ENCODE measurements at places on chromosomes 13 and 19.

GRCh38 chr13:85503797-85504196 lies 295.4 kb downstream of the SLITRK6 start:
- no peak for DNase-seq

DNA sequence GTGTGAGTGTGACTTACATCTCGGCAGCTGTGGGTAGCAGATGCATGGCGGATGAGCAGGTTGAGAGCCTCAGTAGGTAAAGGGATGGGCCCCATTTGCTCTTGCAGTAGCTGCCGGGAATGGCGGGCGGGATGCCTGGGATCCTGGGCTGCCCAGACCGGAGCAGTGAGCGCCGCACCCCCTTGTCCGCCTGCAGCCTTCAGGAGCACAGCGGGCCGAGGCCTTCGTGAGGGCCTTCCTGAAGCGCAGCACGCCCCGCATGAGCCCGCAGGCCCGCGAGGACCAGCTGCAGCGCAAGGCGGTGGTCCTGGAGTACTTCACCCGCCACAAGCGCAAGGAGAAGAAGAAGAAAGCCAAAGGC lies 4.1 kb downstream of the POP4 start:
- DNase-seq: no peak

- DNase-seq: no peak
Measured at GRCh38 chr13:51815848-51816247, 11.9 kb upstream of the DHRS12 start.

GRCh38 chr19:51364200-51365106 lies 1.7 kb downstream of the ETFB start:
- DNase-seq: no peak

DNA sequence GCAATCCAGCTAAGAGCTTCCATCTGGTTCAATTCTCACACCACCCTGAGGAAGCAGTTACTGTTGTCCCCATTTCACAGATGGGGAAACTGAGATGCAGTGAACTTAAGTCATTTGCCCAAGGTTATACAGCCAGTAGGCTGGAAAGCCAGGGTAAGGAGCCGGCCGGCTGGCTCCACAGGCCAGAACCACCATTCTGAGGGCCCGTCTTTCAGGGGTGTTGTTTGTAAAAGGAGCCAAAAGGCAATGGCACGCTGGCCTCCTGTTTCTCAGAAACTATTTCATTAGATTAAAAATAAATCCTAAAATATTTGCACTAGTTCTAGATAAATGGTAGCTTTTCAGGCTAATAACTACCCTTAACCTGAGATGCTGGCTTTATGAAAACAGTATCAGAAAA lies 114.9 kb downstream of the CRYL1 start:
- no peak for DNase-seq

DNA sequence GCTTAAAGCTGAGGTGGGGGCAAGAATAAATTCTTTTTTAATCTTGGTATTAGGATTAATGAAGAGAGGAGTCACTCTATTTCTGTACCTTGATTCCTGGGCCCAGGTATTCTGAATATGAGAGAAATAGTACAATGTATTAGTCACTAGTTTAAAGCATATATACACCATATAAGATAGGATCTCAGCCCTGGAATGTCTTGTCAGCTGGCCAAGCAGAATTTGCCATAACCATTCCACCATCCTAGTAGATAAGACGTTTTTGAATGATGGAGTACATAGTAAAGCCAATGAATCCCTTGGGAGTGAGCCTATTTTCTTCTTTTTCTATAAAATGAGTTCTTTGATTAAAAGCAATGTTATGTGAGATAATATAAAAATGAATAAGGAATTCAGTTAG lies 55.6 kb downstream of the UFM1 start:
- no peak for DNase-seq

DNA sequence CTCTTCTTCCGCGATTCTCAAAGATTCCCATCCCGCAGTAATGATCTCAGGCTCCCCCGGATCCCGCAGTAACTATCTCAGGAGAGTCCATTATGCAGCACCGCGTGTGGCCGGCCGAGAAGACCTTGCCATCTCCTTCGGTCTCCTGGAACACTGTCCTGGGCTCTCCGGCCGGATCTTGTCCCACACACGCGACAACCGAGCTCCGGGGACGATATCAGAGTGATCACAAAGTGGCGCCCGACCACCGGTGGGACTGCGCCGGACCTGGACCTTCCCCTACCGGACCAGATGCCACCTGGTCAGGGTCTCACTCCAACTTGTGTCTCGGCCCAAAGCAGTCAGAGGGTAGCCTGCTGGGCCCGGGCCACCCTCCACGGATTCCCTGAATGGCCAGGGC lies 24.0 kb downstream of the MAN2B1 start:
- no peak for DNase-seq

- DNase-seq: no peak
Measured at GRCh38 chr19:38946229-38947010, 15.7 kb downstream of the MRPS12 start.

DNA sequence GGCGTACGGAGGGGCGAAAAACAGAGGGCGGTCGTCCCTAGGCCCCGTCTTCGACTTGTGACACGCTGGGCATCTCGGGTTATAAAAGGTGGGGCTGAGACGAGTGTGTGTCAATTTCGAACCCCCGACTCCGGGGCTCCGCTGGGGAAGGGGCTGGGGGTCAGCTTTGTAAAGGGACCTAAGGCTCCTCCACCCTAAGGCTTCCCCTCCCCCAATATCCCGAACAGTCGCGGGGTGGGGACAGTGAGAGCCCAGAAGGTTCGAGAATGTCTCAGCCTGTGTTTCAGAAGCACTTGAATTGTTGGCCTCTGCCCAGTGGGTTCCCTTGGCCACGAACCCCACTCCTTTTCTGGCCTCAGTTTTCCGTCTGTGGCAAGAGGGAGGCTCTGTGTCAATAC lies 450 bp downstream of the SELENOW start:
- no peak for DNase-seq

GRCh38 chr19:50803633-50804419 lies 13.6 kb downstream of the ACP4 start:
- no peak for DNase-seq

GRCh38 chr13:79901336-79901735 lies 420.4 kb downstream of the NDFIP2 start:
- DNase-seq: no peak

GRCh38 chr19:29715701-29716581 lies 880 bp upstream of the C19orf12 start:
- DNase-seq: no peak

DNA sequence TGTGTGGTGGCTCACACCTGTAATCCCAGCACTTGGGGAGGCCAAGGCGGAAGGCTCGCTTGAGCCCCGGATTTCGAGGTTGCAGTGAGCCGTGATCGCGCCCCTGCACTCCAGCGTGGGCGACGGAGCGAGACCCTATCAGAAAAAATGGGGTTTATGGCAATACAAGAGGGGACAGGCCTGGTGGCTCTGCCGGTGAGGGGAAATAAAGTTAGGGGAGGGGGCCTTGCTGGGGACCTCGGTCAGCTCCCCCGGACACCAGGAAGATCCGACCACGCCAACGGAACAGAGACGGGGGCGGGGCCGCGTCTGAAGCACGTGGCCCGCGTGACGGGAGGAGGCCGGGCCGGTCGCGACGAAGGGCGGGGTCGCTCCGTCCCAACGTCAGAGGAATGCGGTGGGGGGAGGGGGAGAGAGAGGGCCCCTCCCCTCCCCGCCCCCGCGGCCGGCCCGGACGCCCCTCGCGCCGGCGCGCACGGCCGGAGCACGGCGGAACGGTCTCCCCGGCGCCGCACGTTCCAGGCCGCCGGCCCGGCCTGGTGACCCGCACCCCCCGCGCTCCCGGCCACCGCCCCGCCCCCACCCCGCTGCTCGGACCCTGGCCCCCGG lies 1.9 kb upstream of the HNRNPL start:
- peak; percentile 83 for DNase-seq

- no peak for DNase-seq
Measured at GRCh38 chr19:10812196-10812595, 23.8 kb downstream of the TMED1 start.

GRCh38 chr13:28041501-28041900 lies 53.0 kb upstream of the URAD start:
- DNase-seq: no peak

GRCh38 chr13:73000027-73000674 lies 58.7 kb upstream of the KLF5 start:
- DNase-seq: no peak

- no peak for DNase-seq
Measured at GRCh38 chr19:31254180-31254551, 95.1 kb downstream of the TSHZ3 start.

DNA sequence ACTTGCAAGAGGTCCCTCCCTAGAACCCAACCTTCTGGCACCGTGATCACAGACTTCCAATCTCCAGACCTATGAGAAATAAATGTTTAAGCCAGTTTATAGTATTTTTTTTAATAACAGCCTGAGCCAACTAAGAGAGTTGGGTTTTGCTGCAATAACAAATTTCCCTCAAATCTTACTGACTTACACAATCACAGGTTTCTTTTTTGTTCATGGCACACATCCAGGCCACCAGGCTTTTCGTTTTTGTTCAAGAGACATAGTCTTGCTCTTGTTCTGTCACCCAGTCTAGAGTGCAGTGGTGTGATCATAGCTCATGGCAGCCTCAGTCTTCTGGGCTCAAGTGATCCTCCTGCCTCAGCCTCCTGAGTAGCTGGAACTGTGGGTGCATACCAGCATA lies 2.0 kb upstream of the SELENOV start:
- no peak for DNase-seq

DNA sequence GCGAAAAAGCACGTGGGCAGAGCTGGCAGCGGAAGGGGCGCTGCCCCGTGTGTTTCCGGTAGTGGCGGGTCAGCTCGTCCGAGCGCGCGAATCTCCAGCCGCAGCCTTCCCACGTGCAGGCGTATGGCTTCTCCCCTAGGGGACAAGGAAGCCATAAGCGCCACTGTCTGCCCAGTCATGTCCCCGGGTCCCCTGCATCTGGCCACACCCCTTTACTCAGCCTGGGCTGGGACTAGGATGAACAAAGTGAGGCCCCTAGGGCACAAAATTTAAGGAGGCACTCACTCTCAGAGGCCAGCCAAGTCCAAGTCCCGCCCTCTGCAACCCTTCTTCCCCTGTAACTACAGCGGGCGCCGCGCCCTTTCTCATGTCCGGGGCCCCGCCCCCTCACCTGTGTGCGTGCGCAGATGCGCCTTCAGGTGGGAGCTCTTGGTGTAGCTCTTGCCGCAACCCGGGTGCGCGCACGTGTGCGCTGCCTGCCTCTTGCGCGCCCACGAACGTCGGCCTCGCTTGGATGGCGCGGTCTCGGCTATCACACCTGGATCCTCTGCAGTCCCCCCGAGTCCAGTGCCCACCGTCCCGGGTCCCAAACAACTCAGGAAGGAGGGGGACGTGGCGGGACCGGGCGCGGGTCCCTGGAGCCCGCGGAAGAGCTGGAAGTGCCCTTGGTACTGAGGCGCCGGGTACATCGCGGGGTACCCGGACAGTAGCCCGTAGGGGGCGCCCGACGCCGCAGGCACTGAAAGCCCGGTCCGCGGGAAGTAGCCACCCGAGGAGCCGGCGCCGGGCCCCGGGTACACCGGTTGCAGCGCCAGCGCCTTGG lies 1.9 kb downstream of the KLF1 start:
- peak; percentile 81 for DNase-seq

- DNase-seq: no peak
Measured at GRCh38 chr19:38455031-38455430, 21.5 kb downstream of the RYR1 start.

DNA sequence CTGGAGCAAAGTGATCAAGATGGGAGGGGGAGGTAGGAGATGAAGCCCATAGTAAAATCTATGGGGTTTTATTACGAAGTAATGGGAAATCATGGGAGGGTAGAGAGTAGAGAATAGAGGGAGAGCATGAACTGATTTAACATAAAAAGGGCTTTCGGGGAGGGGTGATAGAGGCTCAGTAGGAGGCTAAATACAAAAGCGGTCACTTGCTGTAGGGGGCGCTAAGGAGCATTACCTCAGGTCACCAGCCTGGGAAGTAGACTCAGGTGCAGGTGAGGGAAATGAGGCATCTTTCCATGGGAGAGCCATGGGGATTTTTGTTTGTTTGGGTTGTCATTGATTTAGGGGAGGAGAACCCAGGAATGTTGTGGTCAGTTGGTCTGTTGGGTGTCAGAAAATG lies 14.1 kb downstream of the KRTDAP start:
- no peak for DNase-seq

DNA sequence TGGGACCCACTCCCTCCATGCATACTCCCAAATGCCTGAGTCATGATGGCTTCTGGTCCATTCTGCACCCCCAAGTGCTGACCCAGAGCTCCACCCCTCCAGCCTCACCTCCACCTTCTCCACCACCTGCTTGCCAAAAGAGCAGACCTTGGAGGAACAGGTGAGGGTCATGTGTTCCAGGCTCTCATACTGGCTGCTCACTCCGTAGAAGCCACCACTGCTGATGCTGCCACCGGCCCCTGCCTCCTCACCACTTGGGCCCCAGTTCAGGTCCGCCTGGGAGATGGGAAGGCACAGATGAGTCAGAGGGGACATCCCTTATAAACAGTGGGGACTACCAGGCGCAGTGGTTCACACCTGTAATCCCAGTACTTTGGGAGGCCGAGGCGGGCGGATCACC lies 7.9 kb downstream of the CD37 start:
- DNase-seq: no peak

DNA sequence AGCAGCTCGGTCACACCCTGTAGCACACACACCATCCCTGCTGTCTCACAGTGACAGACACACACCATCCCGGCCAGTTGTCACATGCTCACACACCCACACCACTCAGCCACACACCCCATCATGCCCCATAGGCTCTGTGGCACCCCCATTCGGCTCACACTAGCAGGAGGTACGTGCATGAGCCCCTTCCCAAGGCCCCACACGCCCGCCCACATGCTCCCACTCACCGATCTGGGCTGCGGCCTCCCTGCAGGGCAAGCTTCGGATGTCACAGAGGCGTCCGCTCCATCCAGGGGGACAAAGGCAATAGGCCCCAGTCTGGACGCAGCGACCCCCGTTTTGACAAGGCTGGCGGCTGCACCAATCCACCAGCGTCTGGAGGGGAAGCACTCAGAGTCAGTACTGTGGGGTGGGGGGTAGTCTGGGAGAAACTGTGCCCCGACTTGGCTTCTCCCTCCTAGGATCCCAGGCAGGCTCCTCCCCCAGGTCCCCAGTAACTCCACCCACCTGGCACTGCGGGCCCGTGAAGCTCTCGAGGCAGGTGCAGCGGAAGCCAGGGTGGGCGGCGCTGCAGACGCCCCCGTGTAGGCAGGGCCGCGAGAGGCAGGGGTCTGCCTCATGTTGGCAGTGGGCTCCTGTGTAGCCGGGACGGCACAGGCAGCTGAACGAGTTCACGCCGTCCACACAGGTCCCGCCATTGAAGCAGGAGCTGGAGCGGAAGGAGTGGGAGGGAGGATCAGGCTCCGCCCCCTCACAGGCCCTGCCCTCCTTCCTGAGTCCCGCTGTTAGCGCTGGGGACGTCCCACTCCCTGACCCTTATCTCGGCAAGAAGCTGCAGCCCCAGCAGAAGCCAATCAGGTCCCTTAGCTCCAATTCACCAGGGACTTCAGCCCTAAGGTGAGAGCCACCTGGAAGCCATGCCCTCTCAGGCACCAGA lies 20.1 kb downstream of the NOTCH3 start:
- DNase-seq: no peak

DNA sequence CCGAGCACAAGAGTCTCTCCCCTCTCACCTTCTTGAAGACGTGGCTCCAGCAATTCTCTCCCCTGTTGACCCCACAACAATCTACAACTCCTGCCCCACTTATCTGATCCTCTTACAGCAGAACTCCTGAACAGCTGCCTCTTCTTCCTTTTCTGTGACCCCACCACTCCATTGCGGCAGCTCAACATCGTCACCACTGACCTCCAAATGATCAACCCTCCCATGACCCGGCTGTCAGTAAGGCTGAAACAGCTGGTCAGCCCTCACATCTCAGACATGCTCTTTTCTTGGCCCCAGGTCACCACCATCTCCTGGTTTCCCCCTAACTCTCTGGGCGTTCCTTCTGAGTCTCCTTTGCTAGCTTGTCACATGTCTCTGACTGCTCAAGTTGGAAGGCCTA lies 1.8 kb downstream of the EXOSC5 start:
- DNase-seq: no peak
